Right lung (tissue), 10 donors: ENCODE measurements at places on chromosomes 7 and 10.

DNA sequence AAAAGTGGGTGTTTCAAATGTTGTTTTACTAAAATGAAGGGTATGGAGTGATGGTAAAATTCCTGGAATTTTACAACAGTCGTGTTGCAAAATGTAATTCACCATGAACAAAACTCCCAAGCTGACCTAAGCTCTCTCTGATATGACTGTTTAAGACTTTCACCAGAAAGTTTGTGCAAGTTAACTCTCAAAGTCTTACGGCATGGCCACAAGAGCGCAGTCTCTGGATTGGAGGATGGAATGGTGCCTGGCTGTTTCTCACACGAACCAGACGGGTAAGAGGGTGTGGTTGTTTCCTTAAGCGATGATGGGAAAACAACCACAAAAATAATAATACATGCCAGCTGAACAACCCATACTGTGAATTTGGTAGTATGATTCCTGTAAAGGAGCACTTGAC lies 662.5 kb downstream of the KCNMA1 start:
- no peak for DNase-seq

GRCh38 chr10:49187950-49188761 lies at the start of gene TMEM273:
TMEM273 (minus strand) TSS chr10:49188391; CDS start chr10:49188336, 55 bp downstream.
- no peak for DNase-seq

DNA sequence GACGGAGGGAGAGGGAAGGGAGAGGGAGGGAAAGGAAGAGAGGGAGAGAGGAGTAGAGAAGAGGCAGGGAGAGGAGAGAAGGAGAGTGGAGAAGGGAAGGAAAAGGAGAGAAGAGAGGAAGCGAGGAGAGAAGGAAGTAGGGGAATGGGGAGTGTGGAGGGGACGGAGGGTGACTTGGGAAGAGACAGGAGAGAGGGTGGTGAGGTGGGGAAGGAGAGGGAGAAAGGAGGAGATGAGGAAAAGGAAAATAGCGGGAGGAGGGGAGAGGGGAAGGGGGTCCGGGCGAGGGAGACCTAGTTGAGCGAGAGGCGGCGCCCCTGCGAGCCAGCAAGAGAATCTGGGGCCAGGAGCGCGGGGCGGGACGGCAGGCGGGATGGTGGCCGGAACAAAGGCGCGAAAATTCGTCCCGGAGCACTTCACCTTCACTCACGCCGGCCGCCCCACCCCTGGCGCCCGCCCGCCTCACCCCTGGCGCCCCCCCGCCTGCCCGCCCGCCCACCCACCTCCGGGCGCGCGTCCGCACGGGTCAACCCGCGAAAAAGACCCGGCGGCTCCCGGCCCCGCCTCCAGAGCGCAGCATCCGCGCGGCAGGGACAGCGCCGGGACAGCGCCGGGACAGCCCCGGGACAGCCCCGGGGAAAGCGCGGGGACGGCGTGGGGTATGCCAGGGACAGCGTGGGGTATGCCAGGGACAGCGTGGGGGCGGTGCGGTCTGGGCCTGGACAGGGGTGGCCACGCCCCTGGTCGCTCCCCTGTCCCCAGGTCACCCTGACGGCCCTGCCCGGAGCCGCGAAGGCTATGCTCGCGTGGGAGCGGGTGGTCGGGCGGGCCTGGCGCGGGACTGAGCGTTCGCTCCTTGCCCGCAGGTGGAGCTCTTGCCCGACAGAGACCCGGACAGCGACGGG lies 4.2 kb downstream of the VSTM2A start:
- DNase-seq: no peak

- no peak for DNase-seq
Measured at GRCh38 chr7:155594961-155595366, 48.6 kb upstream of the CNPY1 start.

- DNase-seq: no peak
Measured at GRCh38 chr7:121871188-121871587, 1.8 kb upstream of the PTPRZ1 start.

DNA sequence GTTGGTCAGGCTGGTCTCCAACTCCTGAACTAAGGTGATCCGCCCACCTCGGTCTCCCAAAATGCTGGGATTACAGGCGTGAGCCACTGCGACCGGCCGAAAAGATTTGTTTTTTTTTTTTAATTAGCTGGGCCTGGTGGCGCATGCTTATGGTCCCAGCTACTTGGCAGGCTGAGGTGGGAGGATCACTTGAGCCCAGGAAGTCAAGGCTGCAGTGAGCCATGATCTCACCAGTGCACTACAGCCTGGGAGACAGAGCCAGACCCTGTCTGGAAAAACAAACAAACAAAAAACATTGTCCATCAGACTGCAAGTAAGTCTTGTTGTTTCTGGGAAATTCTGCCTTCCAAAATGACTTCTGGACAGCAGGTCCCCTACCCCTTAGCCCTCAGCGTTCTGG lies 16.3 kb upstream of the ZNF212 start:
- DNase-seq: no peak

- DNase-seq: no peak
Measured at GRCh38 chr7:88104732-88105131, 115.1 kb downstream of the SRI start.
